Stimulated activated CD8-positive, alpha-beta memory T cell treated with anti-CD3 and anti-CD28 coated beads, Interleukin-7, amount 100 ng/mL, for 48 hours (primary cell): ENCODE measurements at places on chromosomes 4 and X.

GRCh38 chr4:94947681-94948108 is 189.9 kb downstream of the BMPR1B start:
- no peak for DNase-seq

- DNase-seq, result no peak
These were observed 15.7 kb upstream of the H2AZ1 start for GRCh38 chr4:99965674-99966350.

- no peak for DNase-seq
These were observed 133.7 kb upstream of the NDP start for GRCh38 chrX:44106864-44107263.

DNA sequence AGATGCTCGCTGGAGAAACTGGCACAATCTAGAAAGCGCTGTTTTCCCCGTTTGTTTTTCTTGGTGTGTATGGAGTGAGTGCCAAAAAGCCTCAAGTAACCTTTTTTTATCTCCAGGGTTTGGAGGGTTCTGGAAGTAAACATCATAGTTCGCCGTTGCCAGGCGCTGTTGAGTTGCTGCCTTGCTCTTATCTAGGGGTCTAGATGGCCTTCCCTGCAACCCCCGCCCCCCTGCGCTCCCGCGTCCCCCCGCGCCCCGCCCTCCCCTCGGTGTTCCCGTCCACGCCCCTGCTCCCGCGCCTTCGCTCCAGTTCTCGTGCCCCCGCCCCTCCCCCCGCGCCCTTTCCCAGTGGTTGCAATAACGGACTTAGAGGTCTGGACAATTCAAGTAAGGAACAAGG is 555 bp upstream of the GCNA start:
- no peak for DNase-seq
